ENCODE measurements at places on chromosomes 3 and 15.

- DNase-seq, result no peak
Measured at GRCh38 chr15:58952751-58953150, 19.3 kb upstream of the SLTM start.

- DNase-seq, result no peak
Measured at GRCh38 chr3:159832024-159832423, 156.6 kb upstream of the IL12A start.

GRCh38 chr3:172981407-172981983 lies 159.5 kb downstream of the SPATA16 start:
- DNase-seq, result no peak

DNA sequence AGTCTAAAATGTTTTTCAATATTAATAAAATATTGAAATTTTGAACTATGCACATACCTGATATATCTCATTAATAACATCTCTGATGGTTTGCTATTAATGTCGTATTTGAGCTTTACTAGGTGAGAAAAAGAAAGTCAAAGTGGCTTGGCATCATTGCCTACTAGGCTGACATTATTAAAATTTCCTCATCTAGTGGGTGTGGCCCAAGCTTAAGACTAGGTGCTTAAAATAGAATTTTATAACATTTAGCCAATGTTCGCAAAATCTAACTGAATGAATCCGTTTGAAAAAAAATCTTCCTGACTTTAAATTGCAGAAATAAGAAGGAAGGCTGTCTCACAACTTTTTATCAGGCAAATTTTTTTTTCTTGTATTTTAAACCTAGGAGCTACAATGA lies 46.1 kb downstream of the ABI3BP start:
- DNase-seq, result no peak

DNA sequence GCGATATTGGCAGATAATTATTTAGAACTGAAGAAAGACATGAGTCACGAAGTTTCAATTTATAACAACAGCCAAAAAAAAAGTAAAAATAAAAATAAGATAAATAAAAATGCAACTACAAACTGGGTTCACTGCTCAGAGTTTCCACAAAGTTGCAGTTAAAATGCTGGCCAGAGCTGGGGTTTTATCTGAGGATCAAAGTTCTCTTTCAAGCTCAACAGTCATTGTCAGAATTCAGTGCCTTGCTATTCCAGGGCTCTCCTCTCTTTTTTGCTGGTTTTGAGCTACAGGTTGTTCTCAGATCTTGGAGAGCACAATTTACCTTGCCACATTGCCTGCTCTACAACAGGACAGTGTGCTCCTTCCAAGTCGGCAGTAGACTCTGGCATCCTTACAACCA lies 60.1 kb downstream of the PYDC2 start:
- DNase-seq, result no peak

DNA sequence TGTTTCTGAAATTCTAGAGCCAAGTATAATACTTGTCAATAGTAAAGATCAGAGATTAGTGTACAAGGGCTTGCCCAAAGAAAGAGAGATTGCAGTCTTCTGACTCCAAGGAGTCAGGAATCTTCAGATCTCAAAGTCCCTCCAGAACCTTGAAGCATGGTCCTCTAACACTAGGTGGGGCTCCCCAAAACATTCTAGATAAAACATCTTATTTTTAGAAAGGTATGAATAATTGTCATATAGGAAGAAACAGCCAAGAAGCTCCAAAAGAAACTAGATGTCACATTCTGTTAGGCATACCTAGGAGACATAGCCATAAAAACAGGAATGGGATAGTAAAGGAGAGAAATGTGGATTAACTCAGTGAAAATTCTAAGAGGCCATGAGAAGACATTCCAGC lies 10.7 kb downstream of the MUC13 start:
- no peak for DNase-seq

DNA sequence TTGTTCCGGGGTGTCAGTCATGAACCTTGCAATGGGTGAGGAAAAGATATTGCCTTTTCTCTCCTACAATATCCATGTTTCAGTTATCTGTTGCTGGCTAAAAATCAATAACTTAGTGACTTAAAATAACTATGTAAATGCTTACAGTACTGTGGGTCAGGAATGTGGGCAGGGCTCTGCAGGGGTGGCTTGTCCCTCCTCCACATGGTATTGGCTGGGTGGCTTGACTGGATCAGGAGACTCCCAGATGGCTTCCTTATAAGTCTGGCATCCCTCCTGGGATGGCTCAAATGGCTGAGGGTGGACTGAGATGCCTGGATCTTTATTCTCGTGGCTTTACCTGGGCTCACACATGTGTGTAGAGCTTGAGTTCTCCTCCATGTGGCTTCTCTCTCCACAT lies 47.5 kb downstream of the GTPBP8 start:
- no peak for DNase-seq

GRCh38 chr3:160956785-160957184 lies 148.4 kb downstream of the B3GALNT1 start:
- DNase-seq, result peak; percentile 13

GRCh38 chr3:10173926-10174435 lies 9.3 kb downstream of the IRAK2 start:
- peak; percentile 88 for DNase-seq

DNA sequence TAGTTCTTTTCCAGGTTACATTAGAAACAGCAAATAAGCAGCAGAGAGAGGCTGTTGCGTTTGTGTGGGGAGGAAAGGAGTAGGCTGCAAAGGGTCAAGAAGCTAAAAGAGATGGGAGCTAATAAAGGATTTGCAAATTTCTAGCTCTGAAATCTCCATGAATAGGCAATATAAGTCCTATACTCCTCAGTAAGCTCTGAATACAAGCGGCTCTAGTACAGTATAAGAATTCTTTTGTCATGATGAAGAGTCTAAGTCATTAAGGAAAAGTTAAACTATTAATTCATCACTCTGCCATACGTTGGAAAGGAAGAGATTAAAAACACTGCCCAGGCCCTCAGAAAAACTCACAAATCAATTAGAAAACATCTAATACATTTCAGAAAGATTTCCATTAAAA lies 59.3 kb downstream of the CEP152 start:
- no peak for DNase-seq

DNA sequence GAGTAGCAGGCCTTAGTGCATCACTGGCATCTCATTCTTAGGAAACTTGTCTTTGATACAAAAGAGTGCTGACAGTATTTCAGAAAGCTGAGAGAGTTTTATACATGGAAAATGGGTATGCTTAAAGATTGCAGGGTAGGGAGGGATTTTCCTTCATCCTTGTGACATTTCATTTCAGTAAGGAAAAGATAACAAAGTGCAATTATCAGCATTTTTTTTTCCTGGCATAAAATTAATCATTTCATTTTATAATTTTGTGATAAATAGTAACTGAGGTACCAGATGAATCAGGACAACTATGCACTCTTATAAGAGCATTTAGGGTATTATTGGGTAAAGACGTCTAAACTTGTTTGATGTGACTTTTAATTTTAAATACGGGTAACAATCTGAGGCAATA lies 10.3 kb downstream of the KBTBD8 start:
- no peak for DNase-seq

- no peak for DNase-seq
Measured at GRCh38 chr15:95595759-95596158, 734.7 kb upstream of the NR2F2 start.

GRCh38 chr3:72111265-72112205 lies 326.6 kb upstream of the PROK2 start:
- no peak for DNase-seq

DNA sequence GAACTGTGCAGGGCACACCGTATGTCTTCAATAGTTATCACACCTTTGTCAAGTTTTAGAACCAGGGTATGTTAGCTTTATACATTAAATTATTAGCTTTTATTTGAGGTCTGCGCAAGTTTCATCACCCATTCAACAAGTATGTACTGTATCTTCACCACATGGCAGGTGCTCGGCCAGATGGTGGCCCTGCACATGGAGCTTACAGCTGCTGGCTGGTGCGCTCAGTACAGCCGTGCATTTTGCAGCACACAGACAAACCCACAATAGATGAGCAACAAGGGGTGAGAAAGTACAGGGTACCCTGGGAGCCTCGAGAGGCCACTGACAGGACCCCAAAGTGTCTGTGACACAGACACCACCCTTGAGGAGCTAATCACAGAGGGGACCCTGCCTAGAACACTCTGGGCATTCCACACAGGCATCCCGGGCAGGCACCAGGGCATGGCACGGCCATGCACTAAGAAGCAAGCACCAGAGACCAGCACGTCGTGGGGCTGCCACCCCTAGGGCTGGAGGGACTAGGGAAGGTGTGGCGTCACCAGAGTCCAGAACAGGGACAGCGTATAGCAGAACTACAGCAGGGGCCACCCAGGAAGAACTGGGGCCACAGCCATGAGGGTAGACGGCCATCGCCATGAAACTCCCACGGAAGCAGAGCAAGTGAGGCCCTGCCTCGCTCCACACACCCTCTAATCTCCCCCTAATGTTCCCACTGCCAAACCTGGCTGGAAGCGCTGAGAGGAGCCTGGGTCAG lies 27.4 kb downstream of the ZXDC start:
- DNase-seq, result no peak

DNA sequence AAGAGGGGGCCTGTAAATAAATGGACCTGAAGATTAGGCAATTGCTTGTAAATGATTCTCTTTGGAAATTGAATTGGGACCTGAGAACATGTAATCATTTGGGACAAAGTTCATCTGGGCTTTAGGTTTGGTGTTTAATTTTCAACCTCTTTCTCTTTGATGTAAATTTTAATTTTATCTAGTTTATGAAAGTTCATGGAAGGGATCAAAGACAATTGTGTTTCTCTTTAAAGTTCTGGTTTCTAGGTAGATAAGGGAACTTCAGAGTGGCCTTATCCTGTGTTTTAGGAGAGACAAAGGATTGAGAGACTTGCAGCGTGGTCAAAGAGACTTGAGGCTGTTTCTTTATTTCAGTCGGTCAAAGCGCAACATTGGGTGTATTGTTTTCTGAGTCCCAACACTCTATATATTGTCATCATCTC lies 1108.3 kb downstream of the TBL1XR1 start:
- no peak for DNase-seq

DNA sequence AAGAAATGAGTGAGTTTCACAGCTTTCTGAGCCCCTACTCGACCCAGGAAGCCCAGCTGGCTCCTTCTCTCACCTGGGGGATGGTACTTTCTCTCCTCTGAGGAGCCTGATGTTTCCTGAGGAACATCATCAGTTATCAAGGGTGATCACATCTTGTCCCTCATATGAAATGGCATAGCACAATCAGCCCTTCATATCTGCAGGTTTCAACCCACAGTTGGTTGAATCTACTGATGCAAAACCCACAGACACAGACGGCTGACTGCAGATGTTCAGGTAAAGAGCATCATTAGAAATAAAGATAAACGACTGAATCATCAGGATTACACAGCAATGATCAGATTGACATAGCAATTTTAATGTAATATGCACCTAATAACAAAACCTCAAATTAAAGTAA lies 93.6 kb upstream of the OSTN start:
- no peak for DNase-seq

DNA sequence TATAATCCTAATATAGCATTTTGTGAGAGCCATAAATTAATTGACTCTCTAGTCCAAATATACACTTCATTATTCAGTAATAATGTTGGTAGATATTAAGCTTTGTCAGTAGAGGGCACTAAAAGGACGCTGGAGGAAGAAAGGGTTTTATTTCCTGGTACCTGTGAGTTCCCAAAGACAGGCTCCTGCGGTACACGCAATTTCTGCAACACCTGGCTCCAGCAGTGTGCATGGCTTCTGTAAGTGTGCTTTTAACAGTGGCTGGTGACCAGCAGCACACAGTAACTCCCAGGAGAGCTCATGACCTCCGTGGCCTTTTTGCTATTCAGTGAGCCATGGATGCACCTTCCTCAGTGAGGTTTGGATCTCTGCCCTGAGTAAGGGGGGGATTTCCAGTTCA lies 338.3 kb upstream of the ZNF385D start:
- DNase-seq, result peak; percentile 31

DNA sequence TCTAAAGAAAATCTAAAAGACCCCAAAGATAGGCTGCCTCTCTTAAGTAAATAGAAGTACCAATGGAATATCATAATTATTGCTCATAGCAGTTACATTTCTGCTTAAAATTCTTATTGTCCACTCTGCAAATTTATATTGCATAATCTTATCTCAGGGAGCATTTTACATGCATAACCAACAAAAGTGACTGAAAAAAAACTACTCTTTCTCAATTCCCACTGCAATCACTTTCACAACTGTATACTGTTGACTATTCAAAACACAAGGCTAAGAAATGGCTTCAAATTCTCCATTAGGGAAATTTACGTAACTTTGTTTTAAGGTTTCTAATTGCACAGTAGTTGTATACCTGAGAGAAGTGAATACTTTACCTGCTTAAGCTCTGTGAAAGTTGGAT lies 56.3 kb downstream of the HMG20A start:
- DNase-seq, result no peak

DNA sequence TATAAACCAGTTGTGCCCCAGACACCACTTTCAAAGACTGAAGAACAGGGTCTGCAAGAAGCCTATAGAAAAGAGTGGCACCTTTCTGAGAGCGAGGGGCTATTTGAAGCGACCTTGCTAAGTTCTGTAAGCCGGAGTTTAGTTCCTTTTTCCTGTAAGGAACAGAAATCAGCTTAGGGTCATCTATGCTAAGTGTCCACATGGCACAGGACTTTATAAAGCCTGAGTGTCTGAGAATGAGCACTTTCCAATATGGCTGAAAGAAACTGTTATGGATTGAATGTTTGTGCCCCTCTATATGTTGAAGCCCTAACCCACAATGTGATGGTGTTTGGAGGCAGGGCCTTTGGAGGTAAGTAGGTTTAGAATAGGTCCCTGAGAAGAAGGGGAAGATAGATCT lies 4.0 kb upstream of the A4GNT start:
- no peak for DNase-seq

GRCh38 chr3:152268555-152269055 lies at the start of gene MBNL1:
Gene MBNL1 (plus strand): TSS chr3:152268929. CDS start chr3:152300194, 31,265 bp downstream.
- peak; percentile 71 for DNase-seq

DNA sequence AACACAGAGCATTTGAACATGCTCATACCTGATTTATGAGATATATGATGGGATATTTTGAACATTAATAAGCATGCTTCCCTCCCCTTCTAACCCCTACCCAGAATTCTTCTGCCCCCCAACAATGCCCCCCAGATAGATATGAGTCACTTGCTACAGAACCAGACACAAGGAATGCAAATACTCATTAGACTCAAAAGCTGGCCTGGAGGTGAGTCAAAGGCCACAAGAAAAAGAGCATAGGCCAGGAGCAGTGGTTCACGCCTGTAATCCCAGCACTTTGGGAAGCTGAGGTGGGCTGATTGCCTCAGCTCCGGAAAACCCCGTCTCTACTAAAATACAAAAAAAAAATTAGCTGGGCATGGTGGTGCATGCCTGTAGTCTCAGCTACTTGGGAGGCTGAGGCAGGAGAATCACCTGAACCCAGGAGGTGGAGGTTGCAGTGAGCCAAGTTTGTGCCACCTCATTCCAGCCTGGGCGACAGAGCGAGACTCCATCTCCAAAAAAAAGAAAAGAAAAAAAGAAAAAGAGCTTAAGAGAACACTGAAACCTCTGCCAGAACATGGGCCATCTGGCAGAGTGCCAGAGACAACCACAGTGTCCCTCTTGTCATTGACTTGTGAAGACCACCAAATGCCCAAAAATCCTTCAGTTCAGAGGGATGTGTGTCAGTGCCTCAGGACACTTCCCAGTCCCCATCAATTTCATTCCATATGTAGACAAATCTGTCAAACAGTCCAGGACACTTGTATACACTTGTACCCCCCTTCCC lies 3.9 kb upstream of the SH3GL3 start:
- DNase-seq, result no peak
